ENCODE measurements at places on chromosomes 12 and 14.
A peak's percentile ranks its signal among the peaks of the same experiment; 100 is the strongest.

GRCh38 chr12:5433845-5434646 lies 2.1 kb downstream of the NTF3 start:
- DNase-seq = no peak

GRCh38 chr12:47722941-47723631 lies 2.2 kb downstream of the ENDOU start:
- no peak for DNase-seq

GRCh38 chr12:47941871-47942613 lies 21.4 kb upstream of the TMEM106C start:
- DNase-seq = no peak

- DNase-seq = no peak
Measured at GRCh38 chr12:12784911-12785814, at the start of gene APOLD1. Gene APOLD1, plus strand, starts transcription at chr12:12785659. Its CDS starts 33 bp downstream, at chr12:12785692.

GRCh38 chr14:87405563-87405962 lies 587.4 kb downstream of the GALC start:
- no peak for DNase-seq

DNA sequence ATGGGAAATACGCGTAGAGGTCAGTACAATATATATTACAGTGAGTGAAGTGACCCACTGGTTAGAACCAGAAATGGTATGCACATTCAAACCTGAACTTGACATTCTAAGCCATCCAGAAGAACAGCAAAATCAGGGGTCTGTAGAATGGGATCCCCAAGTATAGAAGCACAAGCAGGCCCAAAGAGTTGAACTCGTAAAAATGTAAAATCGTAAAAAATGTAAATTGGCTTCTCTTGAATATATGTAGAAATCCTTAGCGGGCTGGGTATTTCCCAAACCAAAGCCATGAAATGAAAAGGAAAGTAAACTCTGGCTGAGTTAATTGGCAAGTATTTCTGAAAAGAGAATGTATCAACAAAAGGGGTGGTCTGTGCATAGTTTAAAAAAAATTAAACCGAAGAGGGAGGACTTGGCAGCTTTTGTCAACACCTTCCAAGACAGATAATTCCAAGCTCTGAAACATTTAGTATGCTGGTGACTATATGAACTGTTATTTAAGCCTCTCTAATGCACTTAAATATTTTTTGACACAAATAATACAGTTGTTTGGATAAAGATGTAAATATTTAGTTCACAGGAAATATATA lies 1505.6 kb upstream of the FLRT2 start:
- no peak for DNase-seq

- no peak for DNase-seq
Measured at GRCh38 chr12:20372326-20373096, 4.2 kb downstream of the PDE3A start.

DNA sequence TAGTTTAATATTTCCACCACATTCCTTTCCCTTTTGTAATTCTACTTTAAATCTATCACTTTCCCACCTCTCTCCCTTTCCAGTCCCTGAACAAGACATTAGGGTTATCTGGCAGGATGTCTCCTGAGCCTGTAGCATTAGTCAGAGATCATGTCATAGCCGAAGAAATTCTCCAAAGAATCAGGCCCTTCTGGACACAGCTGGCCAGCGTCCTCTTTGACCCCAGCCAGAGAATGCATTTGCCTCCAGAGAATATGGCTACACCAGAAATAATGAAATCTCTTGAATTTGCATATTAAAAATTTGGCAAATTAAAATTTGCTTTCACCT lies 56.7 kb downstream of the NTF3 start:
- DNase-seq = no peak

- no peak for DNase-seq
Measured at GRCh38 chr12:124667506-124668326, 100.3 kb upstream of the NCOR2 start.

GRCh38 chr12:109291521-109292341 lies 17.4 kb downstream of the FOXN4 start:
- DNase-seq = no peak

- DNase-seq = no peak
Measured at GRCh38 chr14:105292826-105293711, 7.7 kb downstream of the BRF1 start.

DNA sequence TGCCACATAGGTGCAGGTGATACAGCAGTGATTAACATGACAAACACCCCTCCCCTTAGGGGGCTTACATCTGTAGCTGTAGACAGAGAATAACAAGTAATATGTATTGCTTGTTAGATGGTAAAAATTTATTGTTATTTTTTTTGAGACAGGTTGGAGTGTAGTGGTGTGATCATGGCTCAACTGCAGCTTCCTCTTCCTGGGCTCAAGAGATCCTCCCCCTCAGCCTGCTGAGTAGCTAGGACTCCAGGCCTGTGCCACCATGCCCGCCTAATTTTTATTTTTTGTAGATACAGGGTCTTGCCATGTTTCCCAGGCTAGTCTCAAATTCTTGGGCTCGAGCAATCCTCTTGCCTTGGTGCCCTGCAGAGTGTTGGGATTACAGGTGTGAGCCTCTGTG lies 19.8 kb downstream of the DIP2B start:
- no peak for DNase-seq

GRCh38 chr12:132161796-132162507 lies 17.7 kb downstream of the NOC4L start:
- no peak for DNase-seq

DNA sequence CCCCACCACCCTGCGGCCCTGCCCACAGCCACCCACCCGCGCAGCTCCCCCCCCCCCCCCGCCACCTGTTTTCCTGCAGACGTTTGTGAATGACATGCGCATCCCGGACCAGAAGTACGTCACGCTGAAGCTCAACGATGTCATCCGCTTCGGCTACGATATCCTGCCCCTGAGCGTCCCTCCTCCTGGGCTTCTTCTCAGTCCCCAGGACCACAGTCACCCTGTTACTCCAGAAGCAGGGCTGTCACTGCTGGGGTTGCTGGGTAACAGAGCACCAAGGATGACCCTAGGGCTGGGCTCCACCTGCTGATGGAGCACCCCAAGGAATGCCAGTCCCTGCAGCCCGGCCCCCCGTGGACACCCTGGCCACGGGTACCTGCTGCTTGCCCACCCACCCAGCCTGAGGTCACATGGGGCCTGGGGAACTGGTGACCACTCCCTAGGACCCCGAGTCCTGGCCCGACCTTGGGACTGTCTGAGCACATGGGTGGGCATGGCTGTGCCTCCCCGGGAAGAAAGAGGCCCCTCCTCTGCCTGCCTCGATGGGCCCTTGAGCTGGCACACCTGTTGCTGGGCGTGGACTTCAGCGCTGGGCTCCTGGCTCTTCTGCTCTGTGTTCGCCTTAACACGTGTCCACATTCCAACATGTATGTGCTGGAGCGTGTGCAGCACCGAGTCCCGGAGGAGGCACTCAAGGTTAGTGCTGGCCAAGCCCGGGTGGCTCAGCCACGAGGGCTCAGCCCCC lies 12.9 kb downstream of the CEP170B start:
- no peak for DNase-seq

DNA sequence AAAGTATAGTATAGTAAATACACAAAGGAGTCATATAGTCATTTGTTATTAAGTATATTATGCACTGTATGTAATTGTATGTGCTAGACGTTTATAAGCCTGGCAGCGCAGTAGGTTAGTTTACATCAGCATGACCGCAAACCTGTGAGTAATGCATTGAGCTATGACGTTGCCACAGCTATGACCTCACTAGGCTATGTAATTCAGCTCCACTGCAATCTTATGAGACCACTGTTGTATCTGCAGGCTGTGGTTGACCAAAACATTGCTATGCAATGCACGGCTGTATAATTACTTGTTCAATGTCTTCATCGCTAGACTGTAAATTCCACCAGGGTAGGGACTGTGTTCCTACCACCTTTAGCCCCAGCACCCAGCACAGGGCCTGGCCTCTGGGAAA lies 53.2 kb upstream of the VASH1 start:
- peak; percentile 25 for DNase-seq

DNA sequence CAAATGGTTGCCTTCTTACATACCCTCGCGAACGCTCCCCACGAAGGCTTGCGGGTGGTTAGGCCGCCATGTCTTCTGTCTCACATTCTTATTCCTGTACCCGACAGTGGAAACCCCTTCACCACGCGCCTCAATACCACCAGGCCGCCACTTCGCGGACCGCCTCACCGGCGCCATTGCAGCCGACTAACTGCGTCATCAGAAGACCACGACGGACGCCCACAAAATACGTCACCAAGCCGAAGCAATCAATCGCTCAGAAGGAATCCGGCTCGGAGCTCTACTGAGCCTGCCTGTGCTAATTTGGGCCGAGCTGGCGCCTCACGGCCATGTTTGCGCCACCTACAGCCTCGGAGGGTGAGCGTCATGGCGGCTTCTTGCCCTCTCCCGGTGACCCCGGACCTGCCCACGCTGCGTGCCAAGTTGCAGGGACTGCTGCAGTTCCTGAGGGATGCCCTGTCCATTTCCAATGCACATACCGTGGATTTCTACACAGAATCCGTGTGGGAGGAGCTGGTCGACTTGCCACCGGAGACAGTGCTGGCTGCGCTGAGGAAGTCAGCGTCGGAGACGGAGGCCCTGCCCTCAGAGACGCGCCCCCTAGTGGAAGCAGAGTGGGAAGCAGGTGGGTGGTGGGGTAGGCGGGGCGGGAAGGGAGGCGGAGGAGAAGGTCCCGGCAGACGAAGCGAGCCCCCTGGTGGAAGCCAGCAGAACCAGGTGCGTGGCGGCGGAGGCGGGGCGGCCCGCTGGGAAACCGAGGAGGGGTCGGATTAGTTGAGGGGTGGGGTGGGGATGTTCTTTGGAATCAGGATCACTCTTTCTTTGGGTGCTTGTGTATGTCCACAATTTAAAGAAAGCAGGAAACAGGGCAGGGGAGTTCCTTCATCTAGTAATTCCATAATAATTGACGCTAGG lies at the start of the genes CCDC59 and METTL25:
Gene CCDC59, minus strand, starts transcription at position 188 of the 915 bp plus-strand sequence. Its CDS starts 11 bp downstream, at position 177.
Gene METTL25, plus strand, starts transcription at position 330 of the 915 bp plus-strand sequence. Its CDS starts 37 bp downstream, at position 367.
- peak; percentile 99 for DNase-seq

Measured in HCEC 1CT (cell line).